ENCODE measurements at places on chromosomes 7 and 10.

DNA sequence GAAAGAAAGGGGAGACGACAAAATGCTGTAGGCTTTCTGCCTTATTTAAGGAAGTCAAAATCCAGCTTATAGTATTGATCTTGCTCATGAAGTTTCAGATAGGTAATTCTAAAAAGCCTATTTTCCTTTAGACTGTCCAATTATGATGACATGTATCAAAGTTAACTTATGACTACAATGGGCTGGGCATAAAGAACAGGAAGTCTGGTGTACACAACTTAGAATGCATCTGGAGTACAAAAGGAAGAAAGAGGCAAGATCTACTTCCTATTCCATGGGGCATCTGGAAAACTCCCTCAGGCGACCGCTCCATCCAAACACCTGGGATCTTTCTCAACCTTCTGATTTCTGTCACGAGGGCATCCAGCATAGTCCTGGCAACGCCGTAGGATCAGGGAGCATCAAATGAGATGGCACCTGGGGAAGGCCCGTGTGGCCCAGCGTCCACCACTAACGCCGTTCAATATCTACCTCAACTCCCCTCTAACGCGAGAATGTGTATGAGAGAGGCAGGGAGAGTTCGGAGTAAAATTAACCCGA is 512 bp downstream of the FAM24B start:
- no peak for DNase-seq

DNA sequence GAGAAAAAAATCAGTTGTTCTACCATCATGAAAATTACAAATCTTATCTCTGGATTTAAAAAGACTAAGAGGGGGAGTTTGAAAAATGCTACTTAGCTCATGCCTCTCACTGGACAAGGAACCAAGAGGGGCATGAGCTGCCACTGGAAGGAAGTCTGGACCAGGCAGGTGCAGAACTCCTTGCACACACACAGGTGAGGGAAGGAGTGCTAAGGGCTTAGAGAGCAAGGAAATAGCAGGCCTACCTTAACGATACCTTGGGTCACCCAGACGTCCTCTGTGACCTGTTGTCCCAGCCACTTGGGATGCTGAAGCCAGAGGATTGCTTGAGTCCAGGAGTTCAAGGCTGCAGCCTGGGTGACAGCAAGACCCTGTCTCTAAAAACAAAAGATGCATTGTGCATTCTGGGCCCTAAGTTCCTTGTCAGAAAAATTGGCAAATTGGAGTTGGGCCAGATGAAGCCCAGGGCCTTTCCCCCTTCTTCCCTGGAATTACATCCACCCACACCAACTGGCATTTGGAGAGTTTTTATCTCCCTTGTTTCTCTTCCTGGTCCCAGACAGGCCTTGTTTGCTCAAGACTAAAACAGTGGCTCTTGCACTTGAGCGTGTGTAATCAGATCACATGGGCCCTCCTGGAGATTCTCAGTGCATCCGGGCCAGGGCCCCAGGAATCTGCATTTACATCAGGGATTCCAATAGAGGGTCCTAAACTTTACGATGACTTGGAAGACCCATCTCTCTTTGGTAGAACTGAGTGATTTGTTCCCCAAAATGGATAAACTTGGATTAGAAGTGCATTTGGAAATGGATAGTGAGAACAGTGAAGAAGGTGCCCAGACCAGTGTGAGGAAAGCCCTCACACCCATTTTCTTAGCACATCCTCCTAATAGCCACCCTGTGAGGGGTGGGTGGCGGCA is 3.0 kb downstream of the DDIT4 start:
- peak; percentile 57 for DNase-seq

DNA sequence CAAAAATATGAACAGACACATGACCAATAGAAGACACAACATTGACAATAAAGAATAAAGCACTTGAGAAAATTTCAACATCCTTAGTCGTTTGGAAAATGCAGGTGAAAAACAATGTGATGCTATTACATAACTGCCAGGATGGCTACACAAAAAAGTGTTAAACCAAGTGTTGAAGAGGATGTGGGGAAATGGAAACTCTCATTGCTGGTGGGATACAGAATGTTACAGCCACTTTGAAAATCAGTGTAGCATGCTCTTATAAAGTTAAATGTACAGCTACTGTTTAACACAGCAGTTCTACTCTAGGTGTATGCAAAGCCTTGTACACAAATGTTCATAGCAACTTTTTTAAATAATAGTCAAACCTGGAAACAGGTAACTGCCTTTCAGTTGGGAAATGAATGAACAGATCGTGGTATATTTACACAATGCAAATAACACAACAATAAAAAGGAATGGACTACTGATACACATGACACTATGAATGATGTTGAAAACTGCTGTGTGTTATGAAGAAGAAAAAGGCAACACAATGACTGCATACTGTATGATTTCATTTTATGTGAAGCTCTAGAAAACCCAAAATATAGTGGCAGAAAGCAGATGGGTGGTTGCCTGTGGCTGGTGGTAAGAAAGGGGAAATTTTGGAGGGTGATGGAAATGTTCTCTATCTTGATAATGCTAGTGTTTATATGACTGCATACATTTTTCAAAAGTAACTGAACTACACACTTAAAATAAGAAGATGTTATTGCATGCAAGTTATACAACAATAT is 102.2 kb upstream of the VIPR2 start:
- DNase-seq, result no peak

DNA sequence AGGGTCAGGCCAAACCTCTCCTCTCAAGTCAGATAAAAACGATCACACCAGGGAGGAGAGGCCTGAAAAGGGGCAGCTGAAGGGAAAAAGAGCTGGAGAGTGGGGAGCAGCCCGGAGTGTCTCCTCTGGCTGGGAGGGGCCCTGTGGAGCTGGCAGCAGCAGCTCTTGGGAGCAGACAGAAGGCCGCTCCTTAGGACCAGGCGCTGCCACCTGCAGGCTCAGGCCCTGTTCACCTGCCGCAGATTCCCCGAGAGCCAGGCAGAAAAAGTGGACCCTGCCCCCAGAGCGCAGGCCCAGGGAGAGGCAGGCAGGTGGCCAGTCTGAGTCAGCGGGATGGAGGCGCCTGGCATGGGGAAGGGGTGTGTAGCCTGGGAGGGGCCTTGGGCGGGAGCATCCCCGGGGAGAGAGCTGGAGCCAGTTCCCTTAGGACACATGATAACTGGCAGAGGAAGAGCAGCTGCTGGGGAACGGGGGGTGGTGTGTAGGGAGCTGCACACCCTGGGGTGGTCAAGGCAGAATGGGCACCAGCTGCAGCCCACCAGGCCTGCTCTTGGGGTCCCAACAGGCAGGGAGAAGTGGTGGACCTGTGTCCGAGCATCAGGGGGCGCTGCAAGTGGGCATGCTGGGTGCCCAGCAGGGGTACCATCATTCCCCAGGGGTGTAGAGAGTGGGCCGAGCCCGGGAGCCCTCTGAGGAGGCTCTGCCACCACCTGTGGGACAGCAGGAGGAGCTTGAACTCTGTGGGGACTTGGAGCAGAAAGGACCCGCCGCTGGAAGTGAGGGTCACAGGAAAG is 177.2 kb upstream of the RHEB start:
- peak; percentile 82 for DNase-seq

DNA sequence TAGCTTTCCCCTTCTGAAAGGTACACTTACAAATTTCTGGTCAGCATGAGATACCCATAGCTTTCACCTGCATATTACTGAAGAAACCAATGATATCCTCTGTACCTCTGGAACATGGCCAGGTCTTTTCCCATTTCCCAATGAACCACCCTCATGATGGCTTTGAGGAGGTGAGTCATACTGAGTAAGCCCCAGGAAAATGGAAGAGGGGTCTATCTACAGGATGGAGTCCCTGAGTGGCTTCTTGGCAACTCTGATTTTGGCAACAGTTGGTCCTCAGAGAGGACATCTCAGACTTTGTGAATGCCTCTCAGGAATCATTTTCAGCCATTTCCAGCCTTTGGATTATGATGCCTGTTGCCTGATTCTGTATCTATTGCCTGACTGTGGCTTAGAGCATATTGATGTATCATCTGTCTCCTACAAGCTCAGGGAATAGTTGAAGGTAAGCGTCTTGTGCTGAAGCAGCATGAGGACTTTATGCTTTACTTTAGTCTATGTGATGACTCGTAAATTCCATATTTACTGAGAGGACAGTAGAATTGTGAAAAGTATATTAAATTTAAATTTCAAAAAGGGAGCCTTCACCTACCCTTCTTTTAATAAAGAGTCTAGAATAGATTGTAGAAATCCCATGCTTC is 84.7 kb upstream of the DKK1 start:
- no peak for DNase-seq

DNA sequence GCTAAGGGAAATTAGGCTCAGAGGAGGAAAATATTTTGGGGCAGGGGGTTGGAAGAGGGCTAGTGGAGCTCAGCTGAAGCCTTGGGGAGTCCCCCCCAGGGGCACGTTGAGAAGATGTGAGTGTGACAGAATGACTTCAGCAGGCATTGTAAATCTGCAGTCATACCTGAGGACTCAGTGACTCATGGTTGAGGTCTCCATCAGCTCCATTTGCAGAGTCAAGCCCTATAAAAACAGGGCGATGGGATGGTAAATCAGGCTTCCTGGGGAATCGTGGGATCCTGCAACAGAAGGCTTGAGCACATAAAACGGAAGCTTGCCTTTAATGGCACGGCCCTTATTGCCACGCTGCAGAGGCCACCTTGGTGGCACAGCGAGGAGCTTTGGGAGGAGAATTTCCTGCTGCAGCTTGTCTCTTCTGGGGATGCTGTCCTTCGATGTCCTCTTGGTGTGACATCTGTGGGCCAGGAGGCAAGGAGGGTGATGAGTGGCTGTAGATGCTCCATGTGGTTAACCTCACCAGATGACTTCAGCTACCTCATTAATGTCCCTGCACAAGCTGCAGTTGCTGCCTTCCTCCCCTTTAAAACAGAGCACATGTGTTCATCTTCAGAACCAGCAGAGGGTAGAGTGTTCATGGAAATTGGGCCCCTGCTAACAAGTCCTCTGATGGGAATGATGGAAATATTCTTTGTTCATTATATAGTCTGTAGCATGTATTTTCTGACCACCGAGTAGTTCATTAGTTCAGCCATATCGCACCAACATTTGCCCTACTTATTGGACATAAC is 285.9 kb downstream of the LRMDA start:
- DNase-seq, result peak; percentile 40
